Articular chondrocyte of knee joint (primary cell): ENCODE measurements at places on chromosomes 1 and 21. TPM values are rescaled to one million over a fixed set of nuclear protein-coding genes. Genes with fewer than 3 reads are reported as not detected.

CRNN gene
- not detected in 2 replicates for total RNA-seq

CLCC1 gene
- total RNA-seq, result 38.8 and 53.3 TPM in 2 replicates

FCGR2B gene
- not detected in 2 replicates for total RNA-seq

WLS gene
- 28.6 and 34.5 TPM in 2 replicates for total RNA-seq

TTC24 gene
- not detected in 2 replicates for total RNA-seq
